Occipital lobe (tissue), 3 donors: ENCODE measurements at places on chromosomes 2 and 18. TPM values are rescaled to one million over a fixed set of nuclear protein-coding genes. Genes with fewer than 3 reads are reported as not detected.

Gene TBR1
- total RNA-seq = 53.7 TPM

Gene UGT1A5
- not detected for total RNA-seq

Gene ALK
- total RNA-seq = 0.78 TPM

Gene ANKRD44
- 170 TPM for total RNA-seq

Gene MATN3
- 1.1 TPM for total RNA-seq

Gene SNED1
- total RNA-seq = 3.3 TPM

Gene NOSTRIN
- total RNA-seq = 3.9 TPM

Gene KIAA1328
- 28.5 TPM for total RNA-seq

Gene LRRC30
- not detected for total RNA-seq

Gene PIGN
- 56.8 TPM for total RNA-seq

GRCh38 chr2:70795164-70795995 lies 4.9 kb upstream of the FIGLA start:
- no peak for DNase-seq

- no peak for DNase-seq
These were observed 59.8 kb downstream of the KCTD1 start for GRCh38 chr18:26488417-26489009.

DNA sequence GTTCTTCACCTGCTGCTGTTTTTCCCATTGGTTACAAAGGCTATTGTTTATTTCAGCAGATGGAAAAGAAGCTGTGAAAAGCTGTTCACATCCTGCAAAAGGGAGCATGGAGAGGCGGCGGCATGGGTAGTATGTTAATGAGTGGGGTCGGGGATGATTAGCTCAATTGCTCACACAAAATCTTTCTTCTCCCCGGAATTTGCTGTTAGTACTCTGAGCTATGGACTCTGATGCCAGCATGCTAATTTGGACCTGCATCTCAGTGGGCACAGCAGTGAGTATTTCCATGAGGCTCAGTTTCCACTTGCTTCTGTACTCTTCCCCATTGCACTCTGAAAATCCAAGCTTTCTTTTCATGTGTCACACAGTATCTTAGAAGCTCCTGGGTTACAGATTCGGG lies 61.6 kb downstream of the DNER start:
- DNase-seq = no peak

DNA sequence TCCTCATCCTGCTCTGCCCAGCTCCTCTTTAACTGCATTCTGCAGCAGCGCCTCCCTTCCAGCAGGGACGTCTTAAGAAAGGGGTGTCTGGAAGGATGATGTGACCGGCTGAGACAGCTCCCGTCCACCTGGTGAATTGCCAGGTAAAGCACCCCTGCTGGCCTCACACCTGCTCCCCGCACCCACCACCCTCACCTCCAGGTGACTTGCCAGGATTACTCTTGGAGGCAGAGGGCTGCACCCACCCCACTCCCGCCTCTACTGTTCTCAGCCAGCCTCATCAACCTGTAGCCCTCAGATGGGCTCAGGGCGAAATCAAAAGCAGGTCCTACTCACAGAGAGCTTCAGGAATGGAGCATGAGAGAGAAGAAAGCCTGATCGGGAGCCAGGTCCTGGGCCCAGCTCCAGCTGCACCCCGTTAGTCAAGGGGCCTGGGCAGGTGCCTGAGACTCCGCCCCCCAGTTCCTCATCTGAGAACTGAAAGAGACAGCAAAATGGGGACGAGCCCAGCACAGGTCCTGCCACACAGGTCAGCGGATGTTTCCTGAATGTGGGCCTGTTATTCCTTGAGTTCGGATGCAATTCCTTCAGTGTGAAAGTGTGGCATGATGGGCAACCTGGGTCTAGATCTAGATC lies 5.6 kb downstream of the ADRA2B start:
- DNase-seq = no peak

- DNase-seq = no peak
These were observed 40.2 kb downstream of the SNED1 start for GRCh38 chr2:241038374-241039180.

GRCh38 chr18:10230072-10230471 lies 224.4 kb upstream of the APCDD1 start:
- no peak for DNase-seq

DNA sequence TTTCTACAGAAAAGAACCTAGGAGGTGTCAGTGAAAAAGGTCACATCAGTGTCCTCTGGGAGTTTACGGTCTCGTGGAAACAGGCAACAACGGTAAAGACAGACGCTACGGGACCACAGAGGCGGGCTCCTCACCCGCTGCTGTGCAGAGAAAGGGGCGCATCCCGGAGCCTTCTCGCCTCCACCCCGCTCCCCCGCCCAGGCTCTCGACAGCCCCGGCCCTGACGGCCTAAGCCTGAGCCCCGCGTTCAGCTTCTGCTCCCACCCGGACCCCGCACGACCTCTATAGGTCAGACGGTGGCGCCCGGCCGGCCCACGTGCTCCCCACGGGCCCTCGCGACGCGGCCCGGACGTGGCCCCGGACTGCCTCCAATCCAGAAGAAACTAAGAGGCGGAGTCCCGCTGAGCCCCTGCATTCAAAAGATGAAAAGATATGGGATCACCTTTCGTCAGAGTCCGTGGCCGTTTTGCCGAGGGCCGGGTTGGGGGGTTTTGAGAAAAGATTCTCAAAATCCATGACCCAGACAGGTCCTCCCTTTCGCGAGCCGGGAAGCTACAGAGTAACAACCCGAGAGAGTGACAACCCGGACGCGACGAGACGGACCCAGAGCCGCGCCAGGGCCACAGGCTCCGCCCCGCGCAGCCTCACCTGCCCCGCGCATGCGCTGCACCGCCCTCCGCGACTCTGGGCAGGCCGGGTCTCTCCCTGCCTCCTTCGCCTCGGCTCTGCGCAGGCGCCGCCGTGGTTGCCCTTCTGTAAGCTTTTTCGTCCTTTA lies at the start of gene ZC3H8:
ZC3H8 (minus strand) TSS at position 577 of the 775 bp plus-strand sequence; CDS start at position 516, 61 bp downstream.
- DNase-seq = peak; percentile 89

DNA sequence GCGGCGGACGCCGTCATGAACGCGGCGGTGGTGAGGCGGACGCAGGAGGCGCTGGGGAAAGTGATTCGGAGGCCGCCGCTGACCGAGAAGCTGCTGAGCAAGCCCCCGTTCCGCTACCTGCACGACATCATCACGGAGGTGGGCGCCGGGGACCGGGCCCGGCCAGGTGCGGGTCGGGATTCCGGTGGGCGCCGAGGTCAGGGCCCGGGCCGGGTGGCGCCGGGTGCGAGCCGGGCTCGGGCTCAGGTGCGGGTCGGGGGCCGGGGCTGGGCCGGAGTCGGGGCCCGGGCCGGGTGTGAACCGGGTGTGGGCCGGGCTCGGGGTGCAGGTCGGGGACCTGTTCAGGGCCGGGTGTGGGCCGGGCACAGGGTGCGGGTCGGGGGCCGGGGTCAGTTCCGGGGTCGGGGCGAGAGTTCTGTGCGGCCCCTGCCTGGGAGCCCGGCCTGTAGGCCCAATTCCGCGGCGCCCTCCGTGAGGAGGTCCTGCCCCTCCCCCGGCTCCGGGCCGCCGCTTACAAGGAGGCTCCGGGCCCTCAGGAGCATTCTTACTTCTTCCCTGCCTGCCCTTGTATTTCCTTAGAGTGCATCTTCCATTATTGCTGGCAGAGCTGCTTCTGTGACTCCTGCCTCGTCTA lies 447 bp downstream of the TRAF3IP1 start:
- DNase-seq = no peak

DNA sequence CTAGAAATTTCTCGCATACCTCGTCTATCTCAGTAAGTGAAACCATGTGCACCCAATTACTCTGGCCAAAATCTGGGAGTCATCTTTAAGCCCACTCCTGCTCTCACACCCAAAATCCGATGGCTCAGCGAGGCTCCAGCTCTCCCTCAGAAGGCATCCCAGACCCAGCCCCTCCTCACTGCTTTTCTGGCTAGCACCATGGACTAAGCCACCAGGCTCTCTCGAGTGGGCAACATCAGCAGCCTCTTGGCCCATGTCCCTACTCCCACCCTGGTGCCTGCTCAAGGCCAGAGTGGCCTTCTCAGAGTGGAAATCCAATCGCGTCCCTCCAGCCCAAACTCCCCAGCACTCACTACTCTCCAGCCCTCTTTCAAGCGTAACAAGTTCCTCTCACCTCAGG lies 27.2 kb downstream of the TNS1 start:
- DNase-seq = no peak

- DNase-seq = no peak
These were observed 9.9 kb upstream of the GYPC start for GRCh38 chr2:126646026-126646425.

DNA sequence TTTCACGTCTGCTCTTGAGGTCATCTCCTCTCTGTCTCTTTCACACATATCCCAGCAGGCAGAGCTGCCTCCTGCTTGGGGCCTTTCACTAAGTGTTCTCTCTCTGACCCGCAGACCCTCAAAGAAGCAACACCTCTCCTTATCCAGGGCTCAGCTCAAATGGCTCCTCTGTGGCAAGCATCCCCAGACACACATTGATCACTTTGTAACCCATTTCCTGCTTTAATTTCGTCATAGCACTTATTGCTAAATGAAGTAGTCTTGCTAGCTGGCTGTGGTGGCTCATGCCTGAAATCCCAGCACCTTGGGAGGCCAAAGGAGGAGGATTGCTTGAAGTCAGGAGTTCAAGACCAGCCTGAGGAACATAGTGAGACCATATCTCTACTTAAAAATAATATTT lies 41.4 kb downstream of the SGPP2 start:
- no peak for DNase-seq

DNA sequence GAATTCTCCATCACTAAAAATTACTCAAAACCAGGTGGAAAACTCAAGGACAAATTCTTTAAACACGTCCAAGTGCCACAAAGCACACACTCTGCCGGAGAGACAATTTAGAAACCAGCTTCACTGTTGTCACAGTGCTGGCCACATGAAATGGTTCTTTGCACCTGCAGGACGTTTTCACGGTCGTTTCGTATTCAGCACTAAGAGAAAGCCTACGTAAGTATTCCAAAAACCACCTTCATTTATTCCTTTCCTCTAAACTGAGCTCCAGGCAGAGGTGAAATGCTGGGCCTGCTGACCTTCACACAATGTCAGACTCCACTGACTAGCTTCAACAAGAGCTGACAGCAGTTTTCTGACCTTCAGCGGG lies 680 bp downstream of the ATP5F1A start:
- no peak for DNase-seq

DNA sequence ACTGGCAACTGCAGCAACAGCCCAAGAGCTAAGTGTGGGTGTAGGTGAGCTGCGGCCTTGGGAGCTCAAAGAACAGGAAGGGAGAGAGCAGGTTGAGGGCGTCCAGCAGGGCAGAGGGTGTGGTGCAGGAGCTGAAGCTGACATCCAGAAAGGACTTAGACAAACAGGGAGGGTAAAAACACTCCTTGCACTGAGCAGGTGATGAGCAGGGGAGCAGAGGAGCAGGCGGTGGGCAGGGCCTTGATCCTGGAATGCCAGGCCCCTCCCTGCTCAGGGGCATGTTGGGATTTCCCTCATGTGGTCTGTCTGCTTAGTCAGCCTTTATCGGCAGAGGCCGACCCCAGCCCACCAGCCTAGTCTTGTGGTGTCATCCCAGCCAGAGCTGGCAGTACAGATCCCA lies 63.6 kb downstream of the VSNL1 start:
- DNase-seq = no peak

DNA sequence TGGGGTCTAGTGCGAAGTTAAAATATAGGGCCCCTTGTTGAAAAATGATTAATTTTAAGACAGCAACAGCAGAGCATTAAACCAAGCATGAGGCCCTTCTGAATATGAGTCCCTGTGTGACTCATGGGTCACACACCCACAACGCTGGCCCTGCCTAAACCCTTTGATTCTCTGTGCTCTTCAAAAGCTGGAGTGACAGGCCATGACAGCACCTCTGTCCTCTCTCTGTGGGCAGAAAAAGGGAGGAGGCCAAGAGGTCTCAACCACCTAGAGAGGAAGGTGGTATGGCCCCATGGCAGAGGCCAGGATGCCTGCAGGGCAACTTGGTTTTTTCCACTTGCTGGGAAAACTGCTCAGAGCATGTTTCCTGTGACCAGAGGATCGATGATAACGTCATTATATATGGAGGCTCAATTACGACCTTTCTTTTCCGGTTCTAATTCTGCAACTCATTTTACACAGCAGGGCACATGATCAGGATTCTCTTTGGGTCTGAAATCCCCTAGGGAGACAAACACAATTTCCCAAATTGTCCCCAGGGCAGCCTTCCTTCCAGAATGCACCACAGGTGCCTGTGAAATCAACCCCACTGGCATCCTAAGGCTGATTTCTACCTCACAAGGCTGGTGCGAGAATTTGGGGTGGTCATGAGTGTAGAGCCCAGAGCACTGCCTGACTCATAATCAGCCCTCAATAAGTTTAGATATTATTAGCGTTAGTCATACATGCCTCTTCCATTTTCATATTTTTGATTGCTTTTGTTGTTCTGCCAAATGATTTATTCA lies 102.0 kb upstream of the PPP1CB start:
- no peak for DNase-seq

- no peak for DNase-seq
These were observed 9.5 kb downstream of the KCNK3 start for GRCh38 chr2:26702025-26702424.

GRCh38 chr2:237603718-237604362 lies 13.3 kb upstream of the RAB17 start:
- no peak for DNase-seq

DNA sequence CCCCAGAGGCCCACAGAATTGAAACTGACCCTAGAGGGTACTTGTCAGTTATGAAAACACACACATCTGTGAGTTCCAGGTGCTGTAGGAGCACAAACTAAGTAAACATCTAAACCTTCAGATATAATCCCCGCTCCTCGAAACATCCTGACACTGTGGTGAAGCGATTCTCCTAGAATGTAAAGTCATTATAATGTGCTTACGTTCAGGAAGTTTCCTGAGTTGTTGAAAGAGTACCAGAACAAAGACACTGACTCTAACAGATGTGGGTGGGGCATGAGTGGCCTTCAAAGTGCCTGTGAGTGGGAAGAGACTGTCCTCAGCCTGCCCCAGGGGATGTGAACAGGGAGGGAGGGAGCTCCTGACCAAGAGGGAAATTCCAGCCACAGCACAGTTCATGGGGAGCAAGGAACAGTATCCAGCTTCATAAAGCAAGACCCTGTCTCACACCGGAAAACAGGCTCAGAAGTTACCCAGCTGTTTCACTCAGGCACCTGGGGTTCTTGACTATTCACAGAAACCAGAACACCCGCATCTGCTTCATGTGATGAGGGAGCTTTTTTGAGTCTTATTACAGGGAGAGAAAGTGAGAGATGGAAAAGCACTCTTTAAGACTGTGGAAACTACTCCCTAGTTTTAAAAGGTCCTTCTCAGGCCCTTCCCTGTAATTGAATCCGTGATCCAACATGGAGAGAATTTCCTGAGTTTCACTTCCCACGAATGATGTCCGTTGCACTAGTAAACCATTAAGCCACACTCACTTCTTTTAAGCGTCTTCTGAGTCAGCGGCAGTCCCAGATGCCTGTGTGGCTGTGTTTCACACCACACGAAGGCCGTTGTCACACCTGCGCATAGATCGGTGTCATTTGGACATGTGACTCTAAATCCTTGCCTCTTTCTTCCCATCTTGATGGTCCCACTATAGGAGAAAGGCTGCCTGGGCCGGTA lies 88.6 kb upstream of the EML6 start:
- DNase-seq = no peak

- DNase-seq = no peak
These were observed 105.4 kb downstream of the CPO start for GRCh38 chr2:207044379-207045362.

GRCh38 chr2:231033147-231034132 lies 3.9 kb upstream of the C2orf72 start:
- DNase-seq = no peak
